ENCODE measurements at places on chromosomes 4 and X. TPM values are rescaled to one million over a fixed set of nuclear protein-coding genes. Genes with fewer than 3 reads are reported as not detected.

The PPP2R2C gene
- not detected for total RNA-seq

DNA sequence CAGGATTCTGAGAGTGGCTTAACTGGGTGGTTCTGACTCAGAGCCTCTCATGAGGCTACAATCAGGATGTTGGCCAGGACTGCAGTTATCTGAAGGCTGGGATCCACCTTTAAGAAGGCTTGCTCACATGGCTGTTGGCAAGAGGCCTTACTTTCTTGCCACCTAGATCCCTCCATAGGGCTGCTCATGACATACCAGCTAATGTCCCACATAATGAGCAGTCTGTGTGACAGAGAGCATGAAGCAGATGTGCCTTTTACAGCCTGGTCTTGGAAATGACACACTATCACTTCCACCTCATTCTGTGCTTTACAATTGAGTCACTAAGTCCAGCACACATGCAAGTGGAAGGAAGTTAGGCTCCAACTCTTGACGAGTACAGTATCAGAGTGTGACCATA is 4.3 kb upstream of the RBM3 start:
- peak; percentile 10 for DNase-seq

The TEX28 gene
- not detected for total RNA-seq

DNA sequence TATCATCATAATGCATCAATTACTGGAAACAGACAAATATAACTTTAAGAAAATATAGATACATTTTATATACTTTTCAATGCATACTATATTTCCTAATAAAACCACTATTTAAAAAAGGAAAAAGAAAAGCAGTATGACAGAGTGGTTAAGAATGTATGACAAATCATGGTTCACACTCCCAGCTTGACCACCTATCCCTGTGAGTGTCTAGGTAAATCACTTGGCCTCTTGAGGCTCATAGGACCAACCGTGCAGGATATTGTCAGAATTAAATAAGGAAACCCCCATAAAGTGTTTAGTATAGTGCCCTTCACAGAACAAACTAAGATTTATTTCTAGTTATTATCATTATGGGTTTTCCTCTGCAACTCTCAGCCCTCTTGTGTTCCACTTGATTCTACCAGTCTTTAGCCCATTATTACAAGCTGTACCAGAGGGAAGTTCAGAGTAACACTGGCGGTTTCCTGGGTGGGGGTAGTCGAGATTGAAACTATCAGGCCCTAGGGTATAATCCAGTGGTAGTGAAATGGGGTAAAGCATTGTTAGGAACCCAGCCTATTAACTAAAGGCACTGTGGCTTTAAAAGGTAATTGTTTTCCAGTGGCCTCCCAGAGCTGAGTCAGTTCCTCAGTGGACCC is 55.5 kb upstream of the PAK3 start:
- DNase-seq = no peak

The RS1 gene
- total RNA-seq = 0.08 TPM

DNA sequence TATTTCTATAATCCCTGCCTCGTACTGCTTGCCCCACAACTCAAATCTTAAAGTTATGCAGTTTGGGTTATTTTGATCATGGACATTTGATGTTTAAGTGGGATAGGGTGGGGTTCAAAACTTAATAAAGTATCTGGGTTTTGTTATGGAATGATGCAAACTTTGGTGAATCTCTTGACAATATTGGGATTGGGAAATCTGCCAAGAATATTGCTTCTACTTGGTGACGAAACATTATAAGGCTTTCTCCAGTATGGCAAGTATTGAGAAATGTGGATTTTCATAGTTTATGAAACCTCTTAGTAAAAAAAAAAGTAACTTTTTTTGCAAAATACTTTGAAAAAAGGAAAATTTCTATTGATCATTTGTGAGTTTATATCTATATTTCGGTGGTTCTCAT is 130.8 kb upstream of the SFRP2 start:
- no peak for DNase-seq

DNA sequence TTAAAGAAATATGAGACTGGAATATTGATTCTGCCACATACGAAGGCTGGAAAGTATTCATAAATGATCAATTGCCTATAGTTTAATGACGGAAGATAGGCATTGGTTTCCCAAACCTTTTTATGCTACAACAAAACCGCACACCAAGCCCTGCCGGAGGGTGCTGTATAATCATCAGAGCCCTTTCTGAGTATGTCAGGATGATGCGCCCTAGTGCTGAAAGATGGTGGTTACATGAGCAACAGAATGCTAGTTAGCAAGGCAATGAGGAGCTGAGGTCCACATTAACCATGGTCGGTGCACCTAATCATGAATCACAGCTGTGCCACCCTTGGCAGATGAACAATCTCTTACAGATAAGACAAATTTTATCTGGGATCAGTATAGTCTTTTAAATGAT is 491.1 kb downstream of the PACRGL start:
- DNase-seq = peak; percentile 30

The RBMXL3 gene
- not detected for total RNA-seq

The SCML2 gene
- 3.4 TPM for total RNA-seq

DNA sequence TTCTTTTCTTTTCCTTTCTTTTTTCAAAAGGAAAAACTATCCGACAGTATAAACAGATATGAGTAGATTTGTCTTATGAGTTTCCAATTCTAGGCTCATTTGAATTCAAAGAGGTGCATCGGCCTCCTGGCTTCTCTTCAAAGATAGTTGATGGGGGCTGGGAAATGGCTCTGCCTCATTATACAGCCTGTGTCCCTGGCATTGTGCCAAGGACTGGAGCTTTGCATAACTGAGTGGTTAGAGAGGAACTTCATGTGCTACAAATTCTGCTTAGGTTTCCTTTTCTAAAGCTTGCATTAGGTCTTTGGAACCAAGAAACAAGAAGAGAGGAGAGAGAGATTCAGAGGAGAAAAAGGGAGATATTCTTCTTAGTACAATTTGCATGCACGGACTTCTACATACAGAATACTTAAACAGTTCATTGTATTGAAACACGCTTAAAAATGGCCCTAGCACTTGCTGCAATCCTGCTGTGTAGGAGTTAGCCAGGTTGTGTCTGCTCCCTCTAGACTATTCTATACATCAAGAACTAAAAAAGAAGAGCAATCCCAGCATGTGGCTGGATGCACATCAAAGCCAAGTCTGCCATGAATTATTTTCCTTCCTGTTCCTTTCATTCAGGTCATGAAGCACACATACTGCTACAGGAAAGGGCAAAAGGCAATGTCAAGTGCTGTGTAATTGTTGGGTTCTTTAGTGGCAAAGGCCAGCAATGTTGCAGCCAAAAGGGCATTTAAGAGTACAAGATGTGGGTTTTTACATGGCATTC is 70.9 kb downstream of the INTS12 start:
- DNase-seq = peak; percentile 63

DNA sequence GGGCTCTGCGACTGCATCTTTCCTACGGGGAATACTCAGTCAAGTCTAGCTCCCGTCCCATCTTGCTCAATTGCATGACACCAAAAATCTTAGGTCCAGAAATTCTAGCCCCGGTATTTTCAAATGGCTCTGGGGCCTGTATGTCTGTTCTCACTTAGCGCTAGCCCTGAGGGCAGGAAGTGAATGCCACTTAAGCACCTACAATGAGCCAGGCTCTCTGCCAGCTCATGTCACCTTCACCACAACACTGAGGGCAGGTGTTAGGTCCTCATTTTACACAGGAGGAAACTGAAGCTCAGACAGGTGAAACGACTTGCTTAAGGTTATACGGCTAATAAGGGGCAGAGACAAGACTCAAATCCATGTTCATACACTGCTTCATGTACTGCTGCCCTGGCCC is 282.8 kb downstream of the PPP1R2C start:
- no peak for DNase-seq

The SPANXB1 gene
- not detected for total RNA-seq

Measured in SK-MEL-5 (cell line).